ENCODE measurements at places on chromosomes 5 and 9.
A peak's percentile ranks its signal among the peaks of the same experiment; 100 is the strongest.

- DNase-seq = no peak
Observed at GRCh38 chr5:142597025-142597424, 88.9 kb downstream of the FGF1 start.

DNA sequence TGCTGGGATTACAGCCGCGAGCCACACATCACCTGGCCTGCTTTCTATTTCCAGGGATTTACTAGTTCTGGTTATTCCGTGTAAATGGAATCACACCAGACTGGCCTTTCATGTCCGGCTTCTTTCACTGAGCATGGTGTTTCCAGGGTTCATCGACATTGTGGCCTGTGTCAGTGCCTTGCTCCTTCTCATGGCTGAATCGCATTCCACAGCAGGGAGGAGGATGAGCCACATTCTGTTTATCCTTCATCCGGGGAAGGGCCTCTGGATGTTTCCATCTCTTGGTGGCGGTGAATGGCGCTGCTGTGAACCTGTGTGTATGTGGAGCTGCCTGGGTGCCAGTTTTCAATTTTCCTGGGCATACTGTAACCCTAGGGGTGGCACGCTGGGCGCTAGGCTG lies 58.7 kb upstream of the RNU6ATAC start:
- peak; percentile 1 for DNase-seq

DNA sequence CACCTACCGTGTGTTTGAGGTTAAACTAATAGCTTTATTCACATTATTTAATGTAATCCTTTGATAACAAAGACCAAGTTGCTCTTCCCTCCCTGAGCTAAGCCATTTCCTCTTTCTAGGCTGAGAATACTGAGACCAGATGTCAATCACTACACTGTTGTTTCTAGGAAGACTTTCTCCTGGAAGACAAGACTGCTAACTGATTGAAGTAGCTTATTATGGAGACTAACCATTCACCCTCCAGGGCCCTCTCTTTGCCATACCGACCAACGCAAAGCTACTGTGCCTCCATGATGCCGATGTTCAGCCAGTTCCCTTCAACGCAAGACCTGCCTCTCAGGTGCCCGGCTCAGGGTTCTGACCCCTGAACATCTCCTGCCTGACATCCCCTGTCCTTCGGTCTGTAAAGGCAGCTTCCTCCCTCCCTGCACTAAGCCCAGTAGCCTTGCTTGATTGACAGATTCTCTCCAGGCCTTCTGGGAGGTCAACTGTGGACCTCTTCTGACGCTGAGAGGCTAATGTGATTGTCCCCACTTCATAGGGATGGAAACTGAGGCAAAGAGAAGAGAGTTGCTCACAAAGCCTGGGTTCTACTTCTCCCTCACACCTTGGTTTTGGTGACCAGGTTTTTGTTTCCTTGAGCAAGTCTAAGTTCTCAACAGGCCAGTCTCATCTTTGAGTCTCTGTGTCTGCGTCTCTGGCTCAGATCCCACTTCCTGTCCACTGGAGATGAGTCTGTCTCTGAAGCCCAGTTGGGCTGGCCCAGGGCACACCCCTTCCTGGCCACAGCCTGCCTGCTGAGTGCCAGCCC lies 259.7 kb upstream of the IRX2 start:
- no peak for DNase-seq

DNA sequence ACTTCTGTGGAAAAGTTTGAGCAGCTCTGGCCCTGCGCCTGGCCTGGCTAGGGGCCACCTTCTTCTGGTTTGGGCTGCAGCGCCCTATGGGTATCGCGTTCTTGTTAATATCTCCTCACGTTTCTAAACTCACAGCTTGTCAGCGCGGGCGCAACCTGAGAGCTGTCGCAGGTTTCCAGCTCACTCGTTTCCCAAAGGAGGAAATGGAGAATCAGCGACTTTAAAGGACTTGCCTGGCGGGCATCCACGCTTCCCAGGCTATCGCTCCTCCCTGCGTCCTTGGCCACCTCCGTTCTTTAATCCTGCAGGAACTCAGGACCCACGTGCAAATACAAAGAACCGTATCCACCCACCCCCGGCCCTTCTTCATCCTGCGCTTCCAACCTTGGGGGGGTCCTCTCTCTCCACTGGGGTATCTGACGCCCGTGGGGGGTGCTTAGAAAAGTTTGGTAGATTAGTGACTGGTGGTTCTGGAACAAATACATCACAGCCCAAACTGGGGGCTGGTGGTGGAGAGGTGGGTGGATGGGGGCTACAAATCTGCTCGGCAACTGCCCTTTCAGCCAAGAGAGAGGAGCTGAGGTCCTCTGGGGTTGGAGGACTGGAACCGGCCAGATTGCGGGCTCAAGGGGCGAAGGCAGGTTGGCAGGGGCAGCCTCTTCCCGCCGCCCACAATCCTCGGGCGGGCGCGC lies 578 bp upstream of the PSAT1 start:
- DNase-seq = peak; percentile 49

GRCh38 chr5:142874540-142874939 lies 104.4 kb downstream of the ARHGAP26 start:
- DNase-seq = peak; percentile 46

- DNase-seq = no peak
Observed at GRCh38 chr5:159489779-159490178, 159.5 kb upstream of the IL12B start.

GRCh38 chr5:168002116-168002515 lies 289.3 kb upstream of the WWC1 start:
- DNase-seq = no peak

- DNase-seq = no peak
Observed at GRCh38 chr5:132787076-132787475, 10.0 kb upstream of the SEPTIN8 start.

DNA sequence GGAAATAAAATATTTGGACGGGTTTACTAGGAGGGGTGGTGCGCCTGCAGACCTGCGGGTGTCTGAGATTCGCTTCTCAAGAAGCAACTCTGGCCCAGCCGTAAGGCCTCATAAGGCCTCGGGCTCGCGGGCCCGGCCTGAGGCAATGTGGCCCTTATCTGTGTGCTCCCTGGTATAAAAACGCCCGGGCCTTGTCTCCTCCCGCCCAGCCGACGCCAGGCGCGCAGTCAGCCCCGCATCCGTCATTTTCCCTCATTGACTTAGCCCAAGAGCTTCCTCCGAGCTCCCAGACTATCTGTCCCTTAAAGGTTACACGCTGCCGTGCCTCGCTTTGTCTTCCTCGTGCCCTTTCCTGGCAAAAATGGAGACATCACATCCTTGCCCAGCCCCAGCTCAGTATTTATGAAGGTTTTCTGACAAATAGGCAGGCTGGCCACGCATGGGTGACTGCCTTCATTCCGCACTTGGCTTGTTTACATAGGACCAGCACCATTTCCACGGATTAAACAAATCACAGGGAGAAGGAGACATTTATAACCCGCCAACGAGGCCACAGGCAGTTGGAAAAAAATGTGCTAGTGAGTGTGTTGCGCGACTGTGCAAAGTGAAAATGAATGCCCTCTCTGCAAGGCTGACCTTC lies 74.5 kb upstream of the TBCA start:
- DNase-seq = no peak

- DNase-seq = peak; percentile 49
Observed at GRCh38 chr9:37676411-37676830, 25.7 kb downstream of the FRMPD1 start.

DNA sequence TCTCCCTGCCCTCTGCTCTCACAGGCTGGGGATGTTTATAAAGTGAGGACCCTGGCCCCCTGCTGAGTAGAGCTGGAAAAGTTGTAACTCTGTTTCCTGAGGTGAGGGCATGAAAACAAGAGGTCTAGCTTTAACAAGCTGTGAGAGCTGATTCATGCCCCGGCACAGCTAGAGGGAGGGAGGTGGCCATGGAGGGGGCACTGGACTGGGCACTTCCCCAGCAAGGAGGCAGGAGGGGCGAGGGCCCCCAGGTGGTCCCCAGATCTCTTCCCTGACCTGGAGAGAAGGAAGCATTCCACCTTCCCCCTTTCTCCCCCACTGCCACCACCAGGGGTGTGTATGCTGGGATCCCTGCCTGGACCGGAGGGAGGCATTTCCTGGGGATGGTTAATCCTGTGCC lies at the start of gene MSMP:
MSMP (minus strand) TSS at position 13 of the 400 bp plus-strand sequence. CDS start 147 bp downstream, outside the sequence.
- no peak for DNase-seq

GRCh38 chr9:84002344-84002743 lies 21.7 kb downstream of the RMI1 start:
- no peak for DNase-seq

Measured in BE2C (cell line).